Epithelial cell of prostate (primary cell): ENCODE measurements at places on chromosomes 1 and 21.
A peak's percentile ranks its signal among the peaks of the same experiment; 100 is the strongest.

- DNase-seq = peak; percentile 63
These were observed 61.5 kb downstream of the CD58 start for GRCh38 chr1:116508984-116509980.

DNA sequence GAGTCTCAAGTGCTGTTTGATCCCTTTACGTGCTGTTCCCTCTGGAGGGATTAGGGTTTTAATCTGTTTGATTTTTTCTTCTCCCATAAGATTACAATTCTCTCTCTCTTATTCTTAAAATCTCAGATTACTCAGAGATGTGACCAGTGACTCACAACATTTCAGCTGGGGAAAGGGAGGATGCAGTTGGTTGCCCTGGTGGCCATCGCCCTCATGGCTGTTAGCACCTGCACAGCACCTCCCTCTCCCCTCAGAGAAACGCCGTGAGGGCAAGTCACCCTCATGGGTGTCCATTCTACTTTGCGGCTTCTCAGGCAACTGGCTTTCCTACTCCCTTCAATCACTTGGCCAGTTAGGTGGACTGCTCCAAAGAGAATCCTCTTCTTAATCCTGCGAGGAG, 42.4 kb upstream of the KCNA3 start:
- DNase-seq = no peak

DNA sequence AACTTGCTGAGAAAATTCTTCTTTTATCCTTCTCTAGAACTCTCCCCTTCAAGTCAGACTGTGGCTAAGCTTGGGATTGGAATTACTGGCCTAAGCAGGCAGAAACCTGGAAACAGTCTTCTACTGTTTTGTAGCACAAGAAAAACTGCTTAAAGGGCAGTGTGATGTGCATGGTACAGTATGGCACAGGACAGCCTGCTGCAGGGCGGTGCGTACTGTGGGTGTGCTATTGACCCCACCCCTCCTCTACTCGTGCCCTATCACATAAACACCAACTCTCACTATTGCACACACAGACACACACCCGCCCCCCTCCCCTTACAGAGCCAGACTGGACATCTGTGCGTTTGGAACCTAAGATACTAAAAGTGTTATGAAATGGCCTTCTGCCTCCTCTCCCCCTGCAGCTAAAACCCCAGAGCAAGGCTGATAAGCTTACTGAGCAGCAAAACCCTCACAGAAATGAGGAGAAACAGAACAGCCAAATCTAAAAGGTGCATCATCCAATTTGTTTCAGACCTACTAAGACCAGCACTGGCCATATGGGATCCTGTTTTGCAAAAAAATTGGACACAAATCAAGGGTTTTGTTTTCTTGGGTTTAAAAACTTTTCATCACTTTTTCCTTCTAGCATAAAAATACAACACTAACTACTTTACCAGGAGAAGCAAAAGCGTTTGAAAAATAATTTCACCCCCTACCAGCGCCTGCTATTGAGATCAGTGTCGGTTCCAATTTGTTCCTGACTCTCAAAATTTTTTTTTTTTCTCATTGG, 355.8 kb upstream of the LYPLAL1 start:
- no peak for DNase-seq

GRCh38 chr1:155093911-155094621, 15.4 kb downstream of the EFNA3 start:
- no peak for DNase-seq

DNA sequence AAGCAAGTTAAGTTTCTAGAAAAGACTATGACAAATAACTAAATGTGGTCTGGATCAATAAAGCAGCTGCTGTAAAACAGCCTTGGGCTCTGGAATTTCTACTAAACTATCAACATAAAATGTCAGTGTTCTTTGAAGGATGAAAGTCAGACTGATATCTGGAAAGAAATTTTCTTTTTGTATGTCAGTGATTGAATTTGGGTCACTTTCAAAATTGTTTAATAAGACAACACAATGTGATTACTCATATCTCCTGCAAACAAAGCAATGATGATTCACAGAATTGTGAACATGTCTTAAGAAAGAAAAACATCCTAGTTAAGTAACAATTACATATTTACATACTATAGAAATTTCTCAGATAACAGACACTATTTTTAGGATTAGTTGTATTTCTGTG, 826.4 kb downstream of the PLA2G4A start:
- DNase-seq = peak; percentile 69

- DNase-seq = no peak
These were observed 28.3 kb downstream of the DDR2 start for GRCh38 chr1:162660574-162660973.

DNA sequence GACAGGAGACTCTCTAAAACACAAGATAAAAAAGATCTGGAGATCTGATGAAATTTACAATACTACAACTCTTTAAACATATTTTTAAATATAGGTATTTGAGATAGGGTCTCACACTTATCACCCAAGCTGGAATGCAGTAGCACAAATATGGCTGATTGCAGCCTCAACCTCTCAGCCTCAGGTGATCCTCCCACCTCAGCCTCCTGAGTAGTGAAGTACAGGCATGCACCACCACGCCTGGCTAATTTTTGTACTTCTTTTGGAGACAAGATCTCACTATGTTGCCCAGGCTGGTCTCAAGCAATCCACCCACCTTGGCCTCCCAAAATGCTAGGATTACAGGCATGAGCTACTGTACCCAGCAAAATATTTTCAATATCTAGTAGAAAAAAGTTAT, 170.0 kb upstream of the NR5A2 start:
- DNase-seq = no peak

GRCh38 chr1:224160171-224160682, 22.8 kb upstream of the DEGS1 start:
- no peak for DNase-seq

GRCh38 chr1:9840176-9840575, 16.4 kb upstream of the CLSTN1 start:
- DNase-seq = no peak

DNA sequence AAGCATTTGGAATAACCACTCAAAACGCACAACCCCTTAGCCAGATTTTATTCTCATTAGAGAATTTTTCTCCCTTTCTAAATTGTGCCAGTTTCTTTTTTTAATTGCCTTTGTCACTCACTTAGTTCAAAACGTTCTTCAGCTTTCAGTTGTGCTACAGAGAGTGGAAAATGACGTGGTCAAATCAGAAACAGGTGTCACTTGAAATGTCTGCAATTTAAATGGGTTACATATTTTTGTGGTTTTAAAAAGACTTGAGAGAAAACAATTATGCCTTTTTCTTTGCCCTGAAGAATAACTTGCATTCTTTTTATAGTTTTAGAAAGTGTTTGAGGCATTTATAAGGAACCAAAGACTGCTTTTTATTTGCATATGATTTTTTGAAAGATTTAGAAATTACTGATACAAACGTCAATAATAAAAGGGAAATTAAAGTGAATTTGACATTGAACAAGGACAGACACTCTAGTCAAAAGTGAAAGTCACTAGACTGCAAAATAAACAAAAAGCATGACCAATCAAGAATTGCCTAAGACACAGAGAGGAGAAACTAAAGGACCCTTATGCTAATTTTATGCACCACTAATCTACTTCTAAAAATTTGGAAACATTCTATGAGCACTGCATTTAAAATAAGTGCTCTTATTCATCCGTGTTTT, 191.0 kb downstream of the TPR start:
- DNase-seq = no peak

- no peak for DNase-seq
These were observed 35.1 kb upstream of the GUCA2B start for GRCh38 chr1:42118125-42118524.

- no peak for DNase-seq
These were observed 127.2 kb downstream of the FOXD2 start for GRCh38 chr1:47565092-47565491.
